ENCODE measurements at places on chromosomes 3 and 15.

DNA sequence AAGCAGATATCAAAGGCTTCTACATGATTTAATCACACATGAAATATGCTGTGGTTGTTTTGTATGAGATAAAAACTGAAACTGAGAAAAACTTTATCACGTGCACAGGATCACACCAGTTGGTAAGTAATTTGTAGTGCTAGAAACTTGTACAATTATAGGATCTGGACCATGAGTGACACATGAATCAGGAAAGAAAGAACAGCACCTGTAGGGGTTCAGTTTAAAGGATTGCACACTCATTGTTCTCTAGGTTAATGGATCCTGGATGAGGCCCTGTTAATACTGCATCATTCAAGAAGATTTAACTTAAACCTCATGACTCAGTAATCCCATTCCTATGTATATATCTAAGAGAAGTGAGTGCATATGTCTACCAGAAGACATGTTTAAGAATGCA, 87.9 kb downstream of the STT3B start:
- DNase-seq, result no peak

GRCh38 chr15:79539401-79539800, 107.3 kb downstream of the MINAR1 start:
- DNase-seq, result no peak

- DNase-seq, result peak; percentile 37
Measured at GRCh38 chr3:39106851-39107387, 508 bp downstream of the GORASP1 start.

DNA sequence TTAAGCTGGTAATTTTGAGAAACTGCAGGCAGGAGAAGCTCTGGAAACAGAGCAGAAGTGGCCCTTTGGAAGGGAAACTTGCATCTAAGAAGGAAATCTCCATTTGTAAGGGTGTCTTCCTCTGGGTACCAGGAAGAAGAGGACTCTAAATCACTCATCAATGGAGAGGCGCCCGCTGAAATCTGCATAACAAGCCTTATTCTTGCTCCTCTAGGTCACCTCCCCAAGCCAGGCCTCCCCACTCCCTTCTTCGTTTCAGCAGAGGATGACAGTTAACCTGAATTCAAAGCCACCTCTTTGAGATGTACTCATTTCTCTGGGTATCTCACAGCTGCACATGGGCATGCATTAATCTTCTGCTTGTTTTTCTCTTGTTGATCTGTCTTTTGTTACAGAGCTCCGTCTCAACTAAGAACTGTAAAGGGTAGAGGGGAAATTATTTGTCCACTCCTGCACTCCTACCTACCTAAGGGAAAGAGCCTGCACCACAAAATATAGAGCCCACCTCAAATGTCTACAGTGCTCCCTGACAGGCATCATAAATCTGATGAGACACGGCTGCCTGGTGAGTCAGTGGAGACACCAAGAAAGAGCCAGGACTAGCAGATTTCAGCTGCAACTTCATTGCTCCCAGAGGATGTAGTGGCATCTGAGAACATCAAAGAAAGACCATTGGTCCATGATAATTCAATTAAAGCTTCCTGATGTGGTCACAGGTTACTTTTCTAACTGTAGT, 51.5 kb downstream of the GABRB3 start:
- no peak for DNase-seq

GRCh38 chr3:109109574-109109973, 8.4 kb downstream of the MORC1 start:
- DNase-seq, result no peak

DNA sequence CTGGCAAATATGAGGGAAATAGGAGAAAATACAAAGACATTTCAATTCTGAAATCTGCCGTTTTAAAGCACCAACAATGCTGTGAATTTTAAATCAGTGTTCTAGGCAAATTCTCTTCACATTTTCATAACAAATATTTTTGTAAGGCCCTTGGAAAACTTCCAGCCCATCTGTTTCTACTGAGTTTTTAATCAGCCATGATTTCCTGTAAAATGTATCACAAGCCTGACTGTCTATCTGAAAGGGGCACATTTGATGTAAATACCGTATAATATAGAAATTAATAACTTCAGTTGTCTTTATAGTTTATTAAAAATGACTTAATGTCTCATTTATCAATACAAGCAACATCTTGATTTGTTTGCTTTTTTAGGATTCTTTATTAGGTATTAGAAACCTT, 454.7 kb downstream of the PYDC2 start:
- no peak for DNase-seq

- no peak for DNase-seq
Measured at GRCh38 chr3:72663429-72663828, 184.8 kb downstream of the SHQ1 start.

DNA sequence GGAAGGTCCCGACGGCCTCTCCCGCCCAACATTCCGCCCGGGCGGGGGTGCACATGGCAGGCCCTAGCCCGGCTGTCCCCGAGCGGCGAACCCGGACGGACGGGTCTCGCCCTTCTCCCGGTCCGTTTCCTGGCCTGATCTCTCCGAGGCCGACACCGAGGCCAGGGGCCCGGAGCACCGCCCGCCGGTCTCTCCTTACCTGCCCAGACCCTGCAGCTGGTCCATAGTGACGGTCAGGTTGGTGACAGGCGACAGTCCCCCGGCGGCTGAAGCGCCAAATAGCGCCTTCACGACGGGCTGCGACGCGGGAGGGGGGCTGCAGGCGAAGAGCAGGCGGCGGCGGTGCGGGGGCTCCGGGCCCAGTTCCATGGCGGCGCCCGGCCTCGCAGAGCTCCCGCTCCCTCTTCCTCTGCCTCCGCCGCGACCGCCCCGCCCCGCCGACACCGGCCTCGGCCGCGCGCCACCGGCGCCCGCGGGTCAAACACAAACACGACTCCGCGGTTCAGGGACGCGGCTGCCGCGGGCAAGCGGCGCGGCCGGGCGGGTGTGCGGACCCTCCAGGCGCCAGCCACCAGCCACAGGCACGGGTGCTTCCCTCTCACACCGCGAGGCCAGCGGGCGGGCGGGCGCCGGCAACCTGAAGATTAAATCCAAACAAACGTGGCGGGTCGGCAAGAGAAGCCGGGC, 495 bp downstream of the CDC25A start:
- DNase-seq, result peak; percentile 68

GRCh38 chr3:48945891-48946549, 27.4 kb downstream of the ARIH2 start:
- DNase-seq, result no peak

GRCh38 chr15:76553102-76553501, 216.5 kb downstream of the ISL2 start:
- DNase-seq, result no peak

- no peak for DNase-seq
Measured at GRCh38 chr15:28133281-28133680, 34.2 kb upstream of the OCA2 start.

GRCh38 chr3:8154617-8155016, 347.0 kb upstream of the LMCD1 start:
- no peak for DNase-seq
